Stimulated activated CD4-positive, alpha-beta T cell treated with anti-CD3 and anti-CD28 coated beads, Interleukin-4, amount 100 ng/mL, for 4 hours (primary cell): ENCODE measurements at places on chromosomes 5 and 9.

DNA sequence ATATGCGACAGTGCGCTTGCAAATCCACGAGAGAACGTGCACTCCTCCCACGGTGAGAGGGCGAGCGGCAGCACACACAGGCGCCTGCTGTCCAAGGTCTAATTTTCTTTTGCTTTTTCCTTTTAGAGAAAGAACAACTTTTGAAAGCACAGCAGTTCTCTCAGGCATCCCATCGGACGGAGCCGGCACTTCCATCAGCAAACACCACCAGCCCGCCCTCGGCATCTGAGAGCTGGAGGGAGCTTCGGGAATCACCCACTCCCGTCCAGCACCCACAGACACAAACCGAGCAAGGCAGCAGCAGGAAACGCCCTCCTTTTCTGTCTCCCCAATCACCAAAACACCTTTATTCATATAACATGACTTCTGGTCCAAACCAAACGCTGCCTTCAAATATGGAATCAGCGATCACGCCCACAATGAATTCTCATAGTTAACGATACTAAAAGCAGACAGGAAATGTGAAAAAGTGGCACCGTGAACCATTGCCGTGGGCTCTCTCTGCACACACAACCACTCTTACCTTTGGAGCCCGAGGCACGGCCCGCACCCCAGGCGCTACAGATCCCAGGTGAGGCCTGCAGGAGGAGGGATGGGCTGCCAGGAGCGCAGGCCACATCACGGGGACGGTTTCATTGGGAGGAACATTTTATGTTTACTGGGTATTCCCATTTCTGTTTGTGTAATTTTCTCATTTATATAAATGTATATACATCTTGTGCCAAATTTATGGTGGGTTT is 14.2 kb downstream of the LPCAT1 start:
- DNase-seq = no peak

DNA sequence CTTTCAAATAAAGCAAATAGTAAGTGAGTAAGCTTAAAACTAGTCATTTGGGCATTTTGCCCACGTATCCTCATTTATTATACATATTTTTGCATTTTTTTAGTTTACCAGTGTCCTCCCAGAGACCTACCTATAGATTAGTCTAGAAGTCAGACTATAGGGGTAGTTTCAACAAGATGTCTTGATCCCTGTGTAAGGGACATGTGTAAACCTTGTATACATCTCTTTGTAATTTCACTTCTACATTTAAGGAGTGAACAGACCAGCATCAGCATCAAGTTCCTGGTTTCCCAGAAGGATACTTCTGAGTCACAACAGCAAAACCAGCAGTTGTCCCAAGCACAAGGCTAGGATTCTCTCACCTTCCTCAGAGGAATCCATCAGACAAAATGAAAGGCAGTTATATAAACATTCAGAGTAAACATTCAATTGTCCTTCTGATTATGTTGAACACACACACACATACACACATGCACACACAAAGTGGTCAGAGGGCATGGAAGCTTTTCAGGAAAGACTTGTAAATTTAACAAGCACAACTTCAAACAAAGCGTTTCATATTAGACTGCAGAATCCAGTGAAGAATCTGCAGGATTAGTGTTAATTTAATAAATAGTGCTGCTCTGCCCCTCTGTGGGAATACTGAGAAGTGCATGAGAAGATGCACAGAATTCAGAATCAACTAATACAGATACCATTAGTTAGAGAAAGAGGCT is 55.4 kb downstream of the HINT1 start:
- DNase-seq = no peak

- DNase-seq = no peak
These were observed 21.3 kb upstream of the FNIP1 start for GRCh38 chr5:131818001-131818724.

DNA sequence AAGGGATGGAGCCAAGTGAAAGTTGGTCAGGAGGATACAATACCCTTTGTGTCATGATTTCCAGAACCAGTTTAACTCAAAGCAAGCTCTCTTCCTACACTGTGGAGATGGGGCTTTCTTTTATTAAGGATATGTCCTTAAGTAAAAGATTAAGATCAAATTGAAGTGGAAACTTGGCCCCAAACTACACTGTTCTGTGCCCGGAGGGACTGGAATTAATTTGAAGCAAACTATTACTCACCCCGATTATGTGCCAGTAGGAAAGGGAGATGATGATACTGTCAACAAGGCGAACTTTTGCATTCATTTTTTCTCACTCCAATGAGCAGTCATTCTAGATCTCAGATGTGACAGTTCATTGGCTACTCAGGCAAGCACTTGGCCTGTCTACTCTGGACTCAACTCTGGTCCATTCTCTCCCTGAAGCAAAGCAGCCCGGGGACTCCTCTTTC is 186.7 kb downstream of the NTRK2 start:
- DNase-seq = no peak

DNA sequence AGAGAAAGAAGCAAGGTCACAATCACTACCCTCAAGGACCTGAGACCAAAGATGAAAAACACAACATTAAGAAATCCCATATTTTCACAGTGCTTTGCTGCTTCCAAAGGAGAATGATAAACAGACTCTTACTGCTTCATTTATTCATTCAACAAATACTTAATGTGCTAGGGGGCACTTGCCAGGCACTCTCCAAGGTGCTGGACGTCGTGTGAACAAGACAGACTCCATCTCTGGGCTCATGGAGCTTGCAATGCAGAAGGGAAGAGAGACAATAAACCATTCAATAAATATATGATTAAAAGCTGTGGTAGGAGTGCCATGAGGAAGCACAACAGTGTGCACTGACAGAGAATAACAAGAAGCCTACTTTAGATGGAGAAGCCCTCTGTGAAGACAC is 327.7 kb downstream of the CDK5RAP2 start:
- no peak for DNase-seq

DNA sequence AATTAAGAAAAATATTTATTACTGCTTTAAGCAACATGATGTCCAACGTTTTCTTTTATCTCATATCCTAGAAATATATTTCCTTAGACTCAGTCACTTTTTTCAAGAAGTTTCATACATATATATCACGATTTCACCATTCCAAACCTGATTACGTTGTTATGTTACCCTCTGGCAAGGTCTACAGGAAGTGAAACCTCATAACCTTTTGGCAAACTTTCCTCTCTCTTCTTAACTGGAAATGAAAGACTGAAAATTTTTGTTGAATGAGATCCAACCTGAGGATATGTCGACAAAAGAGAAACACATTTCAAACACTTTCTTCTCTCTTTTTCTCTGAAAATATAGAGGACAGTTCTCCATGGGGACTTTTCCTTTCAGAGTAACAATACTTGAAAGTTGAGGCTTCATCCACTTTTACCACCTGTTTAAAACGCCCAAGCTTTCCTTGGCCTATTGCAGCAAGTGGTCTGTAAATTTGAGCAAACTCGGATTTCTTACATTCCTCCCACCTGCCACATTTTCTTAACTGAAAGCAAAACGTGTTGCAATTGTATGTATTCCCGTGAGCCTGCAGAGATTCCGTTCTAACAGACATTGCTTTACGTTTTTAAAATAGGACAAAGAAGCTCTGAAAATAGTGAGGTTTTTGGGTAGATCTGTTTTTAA is 298.1 kb downstream of the CETN3 start:
- no peak for DNase-seq

DNA sequence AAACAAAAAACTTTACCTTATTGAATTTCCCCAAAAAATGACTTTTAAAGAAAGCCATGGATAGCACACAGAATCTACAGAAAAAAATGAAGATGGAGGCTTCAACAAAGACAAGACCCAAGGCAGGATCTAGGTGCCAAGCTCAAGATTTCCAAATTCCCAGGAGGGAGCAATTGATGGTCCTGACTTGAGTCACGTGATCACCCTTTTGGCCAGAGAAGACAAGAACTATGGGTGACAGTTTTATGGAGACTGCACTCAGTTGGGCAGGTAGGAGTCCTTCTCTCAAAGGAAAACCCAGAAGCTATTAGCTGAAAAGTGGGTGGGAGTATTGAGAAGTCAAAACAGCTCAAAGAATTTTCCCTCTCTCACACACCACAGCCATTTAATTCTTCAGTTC is 3.2 kb upstream of the SLIT3 start:
- no peak for DNase-seq

DNA sequence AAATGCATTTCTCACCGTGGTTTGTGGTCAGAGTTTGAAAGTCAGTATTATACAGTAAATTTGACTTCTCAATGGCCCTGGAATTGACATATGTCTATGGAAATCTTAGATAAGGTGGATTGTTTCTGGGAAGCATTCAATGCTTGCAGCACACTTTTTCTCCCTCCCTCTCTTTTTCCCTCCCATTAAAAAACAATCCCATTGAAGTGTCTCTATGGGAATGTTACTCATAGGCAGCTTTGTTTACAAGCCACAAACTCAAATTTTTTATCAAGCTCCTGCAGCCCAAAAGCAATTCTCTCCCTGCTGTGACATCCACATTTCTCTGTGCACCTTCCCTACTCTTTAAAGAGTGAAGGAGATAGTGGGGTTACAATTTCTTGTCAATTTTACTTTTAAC is 292.1 kb downstream of the ARRDC3 start:
- no peak for DNase-seq

DNA sequence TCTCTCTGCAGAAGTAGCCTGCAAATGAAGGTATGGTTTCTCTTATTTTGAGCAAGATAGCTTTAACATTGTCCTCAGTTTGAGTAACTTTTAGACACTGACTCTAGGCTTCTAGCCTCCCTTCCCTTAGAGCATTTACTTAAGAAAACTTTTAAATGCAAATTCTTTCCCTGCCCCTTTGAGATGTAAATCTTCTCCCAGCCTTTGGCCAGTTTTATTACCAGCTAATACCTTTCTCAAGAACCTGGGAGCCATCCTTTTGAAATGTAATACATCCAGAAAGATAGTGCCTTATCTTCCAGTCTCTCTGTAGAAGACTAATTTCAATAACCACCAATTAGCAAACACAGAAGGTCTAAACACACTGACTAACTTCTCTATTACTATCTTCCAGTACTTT is 688.9 kb upstream of the CDH9 start:
- no peak for DNase-seq

- no peak for DNase-seq
These were observed 14.8 kb upstream of the TUT7 start for GRCh38 chr9:86368871-86369521.

GRCh38 chr5:39428640-39429039 is 3.9 kb upstream of the DAB2 start:
- no peak for DNase-seq

DNA sequence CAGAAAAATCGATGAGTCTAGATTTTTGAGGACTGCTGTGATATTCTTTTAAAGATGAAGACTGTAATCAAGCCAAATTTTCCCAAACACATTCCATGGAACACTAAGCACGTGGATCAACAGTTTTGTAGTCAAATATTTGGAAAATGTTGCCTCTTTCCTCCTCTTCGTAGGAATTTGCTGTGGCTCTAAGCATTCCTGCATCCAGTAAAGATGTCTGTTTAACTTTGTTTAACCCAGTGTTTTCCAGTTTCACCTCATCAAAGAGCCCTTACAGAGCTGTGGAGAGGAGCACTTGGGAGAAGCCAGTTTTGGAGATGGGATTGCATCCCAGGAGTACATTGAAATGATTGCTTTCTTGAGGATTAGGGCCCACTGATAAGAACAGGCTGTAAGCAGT is 58.9 kb downstream of the INSYN2B start:
- no peak for DNase-seq

GRCh38 chr9:13814647-13815400 is 499.1 kb downstream of the NFIB start:
- DNase-seq = no peak

GRCh38 chr5:9454012-9454481 is 91.8 kb downstream of the SEMA5A start:
- DNase-seq = no peak

DNA sequence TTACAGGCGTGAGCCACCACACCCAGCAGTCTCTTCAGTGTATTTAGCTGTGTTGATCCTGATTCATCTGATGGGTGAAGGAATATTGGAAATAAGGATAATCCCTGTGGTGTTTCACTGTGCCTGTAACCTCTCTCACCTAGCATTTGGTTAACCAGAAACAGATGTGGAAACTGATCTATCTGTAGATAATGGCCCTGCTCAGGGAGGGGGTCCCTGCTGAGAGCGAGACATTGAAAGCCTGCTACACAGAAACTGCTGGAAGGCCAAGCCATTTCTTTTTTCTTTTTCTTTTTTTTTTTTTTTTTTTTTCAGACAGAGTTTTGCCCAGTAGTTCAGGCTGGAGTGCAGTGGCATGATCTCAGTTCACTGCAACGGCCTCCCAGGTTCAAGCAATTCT is 28.4 kb downstream of the QRFP start:
- no peak for DNase-seq

DNA sequence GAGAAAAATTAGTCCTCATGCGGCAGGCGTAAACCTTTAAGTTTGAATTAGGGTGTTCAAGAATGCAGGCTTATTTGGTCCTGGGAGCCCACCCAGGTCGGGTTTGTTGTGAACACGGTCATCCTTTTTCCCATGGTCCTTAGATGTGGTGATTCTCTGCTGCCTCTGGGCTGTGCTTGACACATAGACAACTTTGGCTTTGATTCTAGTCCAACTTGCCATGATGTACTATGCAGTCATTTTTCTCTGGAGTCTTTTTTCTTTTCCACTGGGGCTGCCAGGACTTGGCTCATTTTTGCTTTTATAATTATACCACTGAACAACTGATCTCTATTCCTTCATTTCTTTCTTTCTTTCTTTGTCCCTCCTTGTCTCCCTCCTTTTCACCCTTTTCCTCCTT is 218.6 kb downstream of the SREK1 start:
- DNase-seq = no peak

DNA sequence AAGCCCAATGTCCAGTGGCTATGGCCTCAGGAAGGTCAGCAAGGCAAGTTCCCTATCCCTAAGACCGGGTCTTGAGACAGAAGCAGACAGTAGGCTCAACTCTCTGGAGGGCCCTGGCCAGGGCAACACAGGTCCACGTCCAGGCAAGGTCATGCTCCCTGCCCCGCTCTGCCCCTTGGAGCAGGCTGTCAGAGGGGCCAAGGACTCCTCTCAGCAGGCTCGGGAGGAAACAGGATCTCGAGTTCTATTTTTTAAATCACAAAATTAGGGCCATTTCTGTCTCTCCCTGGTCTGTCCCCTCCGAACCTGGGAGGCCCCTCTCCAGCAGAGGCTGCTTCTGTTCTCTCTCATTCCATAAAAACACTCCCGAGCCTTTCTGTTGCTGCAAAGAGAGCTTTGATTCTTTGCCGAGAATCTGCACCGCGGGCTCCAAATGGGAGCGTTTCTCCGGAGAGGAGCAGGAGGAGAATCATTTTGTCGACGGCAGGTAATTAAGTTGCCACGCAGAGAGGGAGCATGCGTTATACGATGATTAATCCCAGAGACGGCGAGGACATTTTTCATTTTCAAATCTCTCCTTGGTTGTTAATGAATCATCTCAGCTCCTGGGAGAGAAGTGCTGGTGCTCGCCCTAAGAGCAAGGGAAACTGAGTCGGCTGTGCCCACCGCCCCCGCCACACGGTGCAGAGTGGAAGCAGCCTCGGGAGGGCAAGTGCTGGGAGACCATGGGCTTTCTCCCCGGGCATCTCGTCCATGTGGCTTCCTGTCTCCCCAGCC is 24.5 kb upstream of the FCN1 start:
- DNase-seq = no peak

- DNase-seq = no peak
These were observed 16.6 kb upstream of the PCDHB2 start for GRCh38 chr5:141077826-141078225.
